Smooth muscle cell of the umbilical artery (primary cell): ENCODE measurements at places on chromosomes 1 and 21. TPM values are rescaled to one million over a fixed set of nuclear protein-coding genes. Genes with fewer than 3 reads are reported as not detected.

The RPTN gene
- total RNA-seq: not detected in 2 replicates

The FCRL2 gene
- not detected in 2 replicates for total RNA-seq

The HSD11B1 gene
- 1.2 and 41.6 TPM in 2 replicates for total RNA-seq

The GBP7 gene
- not detected in 2 replicates for total RNA-seq

The AK5 gene
- total RNA-seq: 8.0 and 10.6 TPM in 2 replicates

The IL20 gene
- not detected in 2 replicates for total RNA-seq

The CYB561D1 gene
- 5.9 and 6.0 TPM in 2 replicates for total RNA-seq

The GBP2 gene
- 6.7 and 19.9 TPM in 2 replicates for total RNA-seq

The SLC5A9 gene
- total RNA-seq: not detected in 2 replicates

The RAD54L gene
- total RNA-seq: 0.89 and 3.6 TPM in 2 replicates

The PTGFR gene
- 34.0 and 58.8 TPM in 2 replicates for total RNA-seq

The DNALI1 gene
- 0.89 and 1.9 TPM in 2 replicates for total RNA-seq

The GCSAML gene
- total RNA-seq: not detected in 2 replicates

The IGSF3 gene
- 0.89 and 2.4 TPM in 2 replicates for total RNA-seq

The ZNF683 gene
- not detected in 2 replicates for total RNA-seq

The CD5L gene
- total RNA-seq: not detected in 2 replicates

The CDC14A gene
- 4.2 and 6.5 TPM in 2 replicates for total RNA-seq

The UTS2 gene
- total RNA-seq: not detected in 2 replicates

The LCE1E gene
- total RNA-seq: 0.42 TPM in 1 of 2 replicates, not detected in the other

The ASPM gene
- 3.9 and 26.3 TPM in 2 replicates for total RNA-seq

The PRR9 gene
- 0.51 TPM in 1 of 2 replicates, not detected in the other for total RNA-seq

The KIAA0040 gene
- total RNA-seq: 0.05 TPM in 1 of 2 replicates, not detected in the other

The ANGPTL1 gene
- 4.8 and 34.7 TPM in 2 replicates for total RNA-seq

The GPR37L1 gene
- total RNA-seq: 0.05 and 0.30 TPM in 2 replicates

The DNAH14 gene
- total RNA-seq: 26.1 and 27.2 TPM in 2 replicates

The LDLRAD2 gene
- total RNA-seq: under 0.01 and 0.05 TPM in 2 replicates

The MYOM3 gene
- 0.18 and 0.30 TPM in 2 replicates for total RNA-seq

The TMEM82 gene
- total RNA-seq: not detected in 2 replicates

The SASS6 gene
- 1.5 and 3.6 TPM in 2 replicates for total RNA-seq

The SLC45A1 gene
- 1.5 and 2.9 TPM in 2 replicates for total RNA-seq

The SPATA21 gene
- not detected in 2 replicates for total RNA-seq

The CAMK2N1 gene
- total RNA-seq: 2.1 and 8.5 TPM in 2 replicates

The GPR153 gene
- total RNA-seq: 7.1 and 7.5 TPM in 2 replicates

The GALNT2 gene
- total RNA-seq: 230 and 254 TPM in 2 replicates

The CCDC185 gene
- not detected in 2 replicates for total RNA-seq

The OR6N2 gene
- total RNA-seq: not detected in 2 replicates

The ST6GALNAC5 gene
- total RNA-seq: 140 and 184 TPM in 2 replicates

The SPATA45 gene
- total RNA-seq: not detected in 2 replicates

The PTPRU gene
- total RNA-seq: 33.2 and 51.7 TPM in 2 replicates

The PRKAA2 gene
- total RNA-seq: 0.89 and 1.9 TPM in 2 replicates
